ENCODE measurements at places on chromosomes 3 and 15.

- no peak for DNase-seq
Observed at GRCh38 chr3:163175970-163176369, 1679.4 kb downstream of the OTOL1 start.

GRCh38 chr3:63809607-63810006 is 9.5 kb upstream of the C3orf49 start:
- no peak for DNase-seq

DNA sequence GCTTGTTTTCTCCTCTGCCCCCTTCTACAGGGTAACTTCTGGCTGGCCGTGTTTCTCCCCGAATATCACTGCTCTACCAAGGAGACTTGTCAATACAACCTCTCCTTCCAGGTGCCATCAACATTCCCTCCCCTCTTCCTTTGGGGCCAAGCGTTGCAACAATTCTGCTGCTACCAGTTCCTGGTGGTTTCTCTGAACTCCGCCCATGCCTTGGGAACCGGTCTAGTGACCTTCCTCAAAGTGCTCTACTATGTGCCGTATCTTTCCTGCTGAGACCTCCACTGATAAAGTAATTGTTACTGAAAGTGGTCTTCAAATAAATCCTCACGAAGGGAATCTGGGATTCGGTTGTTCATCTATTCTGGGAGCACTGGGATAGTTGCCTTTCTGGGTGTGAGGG is 26.2 kb downstream of the PCSK6 start:
- no peak for DNase-seq

GRCh38 chr3:128698211-128699047 is 27.6 kb upstream of the RAB7A start:
- DNase-seq: peak; percentile 57

DNA sequence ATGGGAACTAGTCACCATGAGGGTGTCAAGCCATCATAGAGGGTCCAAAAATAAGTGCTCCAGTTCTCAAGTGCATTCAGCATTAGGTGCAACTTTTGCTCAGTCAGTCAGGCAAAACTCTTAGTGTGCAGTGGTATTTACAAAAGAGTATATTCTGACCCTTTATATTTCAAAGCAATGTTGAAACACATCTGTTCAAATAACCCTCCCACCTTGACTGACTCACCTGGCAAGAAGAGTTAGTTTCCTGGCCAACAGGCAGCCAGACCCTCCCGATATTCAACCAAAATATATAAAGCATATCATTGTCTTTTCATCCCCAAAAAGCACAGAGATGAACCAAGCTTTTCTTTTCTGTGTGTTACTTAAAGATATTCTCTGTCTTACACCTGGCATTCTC is 7.6 kb upstream of the COL8A1 start:
- DNase-seq: no peak

DNA sequence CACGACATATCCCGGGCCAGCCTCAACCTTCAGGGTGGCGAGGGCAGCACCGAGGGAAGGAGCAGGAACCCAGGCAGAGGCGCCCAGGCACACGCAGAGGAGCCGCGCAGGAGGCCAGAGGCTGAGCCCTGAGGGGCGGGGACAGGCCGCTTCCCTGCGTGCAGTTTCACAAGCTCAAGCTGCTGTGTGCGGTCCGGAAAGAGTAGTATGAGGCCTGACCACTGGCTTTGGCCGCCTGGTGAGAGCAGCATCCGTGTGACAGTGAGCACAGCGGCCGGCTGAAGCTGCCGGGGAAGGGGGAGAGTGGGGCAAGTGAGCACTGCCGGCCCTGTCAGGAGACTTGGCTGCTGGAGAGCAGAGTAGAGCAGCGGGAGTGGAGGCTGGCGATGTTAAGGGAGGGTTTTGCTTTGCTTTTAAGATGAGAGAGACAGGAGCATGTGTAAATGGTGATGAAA is 8.7 kb downstream of the ZDHHC19 start:
- no peak for DNase-seq

DNA sequence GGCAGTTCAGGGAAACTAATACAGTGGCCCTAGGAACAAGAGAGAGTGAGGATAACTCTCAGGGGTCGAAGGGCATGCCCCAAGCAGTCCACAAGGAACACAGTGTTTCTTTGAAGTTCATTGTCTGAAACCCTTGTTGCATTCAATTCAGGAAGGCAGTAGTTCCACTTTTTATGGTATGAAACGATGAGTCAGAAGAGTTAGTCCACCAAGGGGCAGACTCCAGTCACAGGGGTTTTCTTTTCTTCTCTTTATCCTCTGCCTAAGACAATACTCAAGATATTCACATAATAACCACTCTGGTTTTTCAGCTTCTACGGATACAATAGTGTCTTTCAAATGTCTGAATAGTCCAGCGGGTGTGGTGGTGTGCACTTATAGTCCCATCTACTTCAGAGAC is 23.7 kb upstream of the TICRR start:
- DNase-seq: no peak

GRCh38 chr3:38544926-38545325 is 48.8 kb downstream of the EXOG start:
- no peak for DNase-seq

DNA sequence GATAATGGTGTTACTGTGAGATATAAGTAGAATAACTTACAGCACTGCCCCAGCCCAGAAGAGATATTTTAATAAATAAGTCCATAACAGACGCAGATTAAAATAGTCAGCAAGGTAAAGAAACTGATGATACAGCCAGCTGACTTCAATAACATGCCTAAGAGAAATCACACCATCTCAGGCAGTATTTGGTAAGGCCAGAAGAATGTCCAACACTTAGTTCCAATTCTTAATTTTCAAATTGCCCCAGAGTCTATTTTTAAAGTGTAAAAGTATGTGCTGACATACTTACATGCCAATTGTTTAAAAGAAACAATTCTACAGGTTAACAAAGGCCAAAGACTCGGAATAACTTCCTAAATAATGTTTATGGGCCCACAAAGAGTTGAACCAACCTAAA is 1.6 kb downstream of the GNB4 start:
- DNase-seq: no peak

DNA sequence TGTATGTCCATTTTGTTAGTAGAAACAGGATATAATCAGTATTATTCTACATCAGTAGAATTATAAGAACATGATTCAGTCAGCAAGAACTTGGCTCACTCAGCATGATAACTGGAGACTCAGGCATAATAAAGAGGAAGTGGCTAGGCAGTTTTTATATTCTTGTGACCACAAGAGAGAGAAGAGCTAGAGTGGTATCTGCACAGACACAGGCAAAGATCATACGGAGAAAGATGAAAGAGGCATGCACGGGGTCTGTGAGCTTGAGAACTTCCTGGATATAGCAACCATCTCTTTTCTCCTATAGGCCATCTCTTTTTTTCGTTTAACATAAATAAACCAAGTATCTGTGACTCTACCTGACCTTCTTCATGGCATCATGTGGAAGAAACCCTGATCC is 46.8 kb downstream of the MYO5A start:
- no peak for DNase-seq

DNA sequence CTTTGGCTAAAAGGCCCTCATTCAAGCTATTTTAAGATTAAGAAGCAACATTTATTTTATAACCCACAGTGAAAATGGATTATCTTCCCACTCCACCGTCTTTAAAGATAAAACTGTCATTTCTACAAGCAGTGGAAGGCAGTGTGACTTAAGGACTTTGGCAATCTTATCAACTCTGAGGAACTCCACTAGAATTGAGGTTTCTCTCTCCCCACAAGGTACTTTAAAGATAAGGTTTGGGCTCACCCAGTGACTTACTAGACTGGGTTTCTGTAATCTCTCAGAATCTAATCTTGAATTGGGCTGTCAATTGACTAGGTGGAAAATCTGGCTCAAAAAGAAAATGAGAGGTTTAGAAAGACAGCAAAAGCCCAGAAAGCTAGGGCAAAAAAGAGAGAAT is 21.7 kb downstream of the ZNF385D start:
- no peak for DNase-seq

- no peak for DNase-seq
Observed at GRCh38 chr3:133627789-133628188, 34.0 kb downstream of the TOPBP1 start.

GRCh38 chr15:34754171-34754601 is 612 bp downstream of the GJD2 start:
- no peak for DNase-seq

DNA sequence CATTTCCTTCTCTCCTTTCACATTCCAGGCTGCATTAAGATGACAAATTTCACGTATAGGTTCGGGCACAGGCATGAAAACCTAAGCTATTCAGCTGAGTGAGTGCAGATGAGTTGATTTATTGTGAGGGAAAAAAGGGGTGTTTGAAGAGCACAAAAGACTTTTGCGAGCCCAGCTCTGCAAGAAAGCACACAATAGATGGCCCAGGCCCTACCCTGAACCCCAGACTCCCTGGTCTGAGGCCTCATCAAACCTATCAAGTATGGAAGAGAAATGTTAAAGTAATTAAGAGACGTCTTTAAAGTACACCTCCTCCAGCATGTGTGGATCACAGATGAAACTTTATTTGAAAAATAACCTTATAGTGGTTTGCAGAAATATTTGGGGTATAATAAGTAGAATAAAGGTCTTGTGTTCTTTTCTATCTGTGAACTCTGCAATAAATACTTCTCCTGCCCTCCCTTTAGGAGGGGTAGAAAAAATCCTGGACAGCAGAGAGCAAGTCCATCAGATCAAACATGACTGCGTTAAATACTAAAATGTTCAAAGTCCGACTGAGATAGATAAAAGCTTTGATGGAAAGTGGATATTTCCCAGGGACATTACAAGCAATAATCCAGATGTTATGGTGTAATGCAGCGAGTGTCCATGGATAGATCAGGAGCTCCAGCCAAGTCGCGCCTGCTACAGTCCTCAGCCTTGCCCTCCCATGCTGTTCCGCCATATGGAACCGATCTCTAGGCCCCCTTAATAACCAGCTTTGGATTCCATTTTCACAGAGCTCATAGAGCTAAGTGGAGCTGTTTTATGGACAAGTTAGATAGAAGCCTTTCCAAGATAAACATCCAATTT is 121.5 kb downstream of the MCTP2 start:
- no peak for DNase-seq

DNA sequence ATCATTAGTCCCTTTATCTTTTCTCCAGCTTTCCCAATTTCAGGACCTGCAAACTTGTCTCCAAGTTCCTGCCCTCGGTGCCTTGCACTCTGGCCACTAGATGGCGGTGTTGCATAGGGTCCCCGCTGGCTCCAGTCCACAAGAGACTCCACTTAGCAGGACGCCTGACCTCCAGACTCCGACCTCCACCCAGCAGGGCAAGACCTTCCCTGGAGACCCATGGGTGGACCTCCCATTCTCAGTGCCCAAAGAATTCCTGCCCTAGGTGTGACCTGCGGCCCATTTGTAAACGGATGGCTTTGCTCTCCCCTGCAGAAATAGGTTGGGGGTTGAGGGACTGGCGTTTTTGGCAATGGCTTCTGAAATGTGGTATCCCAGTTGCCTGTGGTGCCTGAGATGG is 82.6 kb downstream of the LSM3 start:
- DNase-seq: peak; percentile 65

DNA sequence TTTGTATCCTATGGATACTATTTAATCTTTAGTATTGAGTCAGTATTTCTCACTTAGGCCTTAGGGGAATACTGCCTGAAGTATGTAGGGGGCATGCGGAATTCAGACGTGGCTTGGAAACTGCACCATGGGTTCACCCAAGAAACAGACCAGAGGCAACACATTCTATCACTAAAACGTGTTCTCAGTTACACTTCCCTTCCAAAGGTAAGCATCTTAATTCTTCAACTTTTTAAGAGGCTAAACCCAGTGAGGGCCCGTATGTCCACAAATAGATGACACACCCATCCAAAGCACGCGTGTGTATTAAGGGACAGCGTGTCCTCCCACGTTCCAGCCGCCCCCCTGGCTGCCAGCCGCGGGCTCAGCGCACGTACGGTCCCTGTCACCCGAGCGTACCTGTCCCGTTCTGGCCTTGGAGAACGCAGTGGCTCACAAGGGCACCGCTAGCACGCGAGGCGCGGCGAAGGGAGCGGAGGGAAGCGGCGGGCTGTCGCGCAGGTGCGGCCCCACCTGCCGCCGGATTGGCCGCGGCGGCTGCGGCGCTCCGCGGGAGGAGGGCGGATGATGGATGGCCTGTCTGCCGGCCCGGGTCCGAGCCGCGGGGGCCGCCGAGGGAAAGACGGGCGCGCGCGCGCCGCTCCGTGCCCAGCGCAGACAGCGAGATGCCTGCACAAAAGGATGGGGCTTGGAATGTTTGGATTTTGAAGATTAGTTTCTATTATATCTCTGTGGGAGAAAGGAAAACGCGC is 1003.9 kb upstream of the NR2F2 start:
- peak; percentile 65 for DNase-seq

DNA sequence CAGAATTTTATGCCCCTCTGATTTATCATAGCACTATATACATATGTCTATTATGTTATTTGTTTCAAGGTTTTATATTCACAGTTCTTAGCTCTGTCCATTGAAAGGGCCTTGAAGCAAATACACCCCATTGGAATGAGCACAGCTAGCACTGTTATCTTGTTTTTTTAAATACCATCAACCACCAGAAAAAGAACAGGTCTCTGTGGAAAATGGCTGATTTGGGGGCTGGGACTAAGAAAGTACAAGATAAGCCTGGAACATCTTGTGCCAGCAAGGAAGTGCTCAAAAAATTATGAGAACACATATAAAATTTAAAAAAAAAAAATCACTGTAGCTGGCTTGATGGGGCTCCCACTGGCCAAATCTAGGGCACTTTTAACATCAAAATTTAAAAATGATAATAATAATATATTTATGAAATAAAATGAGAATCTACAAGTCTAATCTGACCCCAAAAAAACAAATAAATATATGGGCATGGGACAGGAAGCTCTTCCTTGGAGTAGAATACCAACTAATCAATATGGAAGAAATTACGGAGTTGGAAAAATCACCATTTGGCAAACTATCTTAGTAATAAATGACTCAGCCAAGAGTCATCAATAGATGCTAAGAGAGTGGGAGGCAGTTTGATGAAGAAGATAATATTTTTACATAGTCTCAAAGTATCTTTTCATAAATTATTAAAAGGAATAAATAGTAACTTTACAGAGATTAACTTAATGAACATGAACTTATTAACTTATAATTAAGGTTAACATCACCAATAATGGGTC is 20.5 kb downstream of the IFT80 start:
- DNase-seq: no peak

GRCh38 chr15:67253549-67254237 is 768 bp downstream of the AAGAB start:
- DNase-seq: no peak

GRCh38 chr15:30991255-30992235 is at the start of gene MTMR10:
Gene MTMR10 (minus strand): TSS chr15:30991628. CDS start chr15:30991506, 122 bp downstream.
- peak; percentile 71 for DNase-seq

GRCh38 chr3:133589503-133589902 is 16.0 kb downstream of the CDV3 start:
- DNase-seq: no peak

- DNase-seq: no peak
Observed at GRCh38 chr3:141915766-141916165, 39.3 kb downstream of the ATP1B3 start.

DNA sequence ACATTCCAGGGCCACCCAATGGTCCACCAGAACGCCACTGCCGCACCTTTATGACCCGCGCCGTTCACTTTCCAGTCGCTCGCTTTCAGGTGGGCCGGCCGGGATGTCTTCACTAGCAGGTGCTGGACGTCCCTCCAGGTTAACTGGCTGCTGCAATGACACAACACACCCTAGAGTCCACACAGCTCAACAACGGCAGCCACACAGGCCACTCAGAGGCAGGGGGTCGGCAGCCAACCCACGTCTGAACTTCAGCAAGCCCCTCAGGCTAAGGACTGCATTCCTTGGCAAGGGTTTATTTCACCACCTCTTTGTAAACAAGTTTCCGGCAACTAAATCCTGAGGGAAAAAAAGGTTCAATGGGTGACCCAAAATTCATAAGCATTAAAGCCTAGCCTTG is 89.2 kb upstream of the SNRPA1 start:
- DNase-seq: no peak

Measured in NCI-H1417 (cell line).